ENCODE measurements at places on chromosomes 4 and X. TPM values are rescaled to one million over a fixed set of nuclear protein-coding genes. Genes with fewer than 3 reads are reported as not detected.

- DNase-seq, result no peak
Measured at GRCh38 chr4:158327525-158327924, 117.2 kb downstream of the TMEM144 start.

Gene FAM9B
- not detected for total RNA-seq

GRCh38 chrX:2664502-2664901 lies 26.6 kb upstream of the CD99 start:
- DNase-seq, result peak; percentile 53

Gene ARHGAP4
- total RNA-seq, result 10.3 TPM

- DNase-seq, result no peak
Measured at GRCh38 chr4:5905714-5906113, 12.8 kb upstream of the CRMP1 start.

GRCh38 chr4:145847764-145848163 lies 90.9 kb downstream of the ZNF827 start:
- DNase-seq, result no peak
